Stimulated activated CD4-positive, alpha-beta T cell treated with anti-CD3 and anti-CD28 coated beads, Interleukin-2, amount 100 ng/mL, for 24 hours (primary cell): ENCODE measurements at places on chromosomes 1 and 21.

GRCh38 chr21:45742247-45742646, 98.7 kb downstream of the PCBP3 start:
- no peak for DNase-seq

GRCh38 chr1:78096976-78097375, 51.2 kb downstream of the GIPC2 start:
- DNase-seq: no peak

GRCh38 chr1:209403921-209404320, 179.6 kb upstream of the CAMK1G start:
- DNase-seq: no peak

DNA sequence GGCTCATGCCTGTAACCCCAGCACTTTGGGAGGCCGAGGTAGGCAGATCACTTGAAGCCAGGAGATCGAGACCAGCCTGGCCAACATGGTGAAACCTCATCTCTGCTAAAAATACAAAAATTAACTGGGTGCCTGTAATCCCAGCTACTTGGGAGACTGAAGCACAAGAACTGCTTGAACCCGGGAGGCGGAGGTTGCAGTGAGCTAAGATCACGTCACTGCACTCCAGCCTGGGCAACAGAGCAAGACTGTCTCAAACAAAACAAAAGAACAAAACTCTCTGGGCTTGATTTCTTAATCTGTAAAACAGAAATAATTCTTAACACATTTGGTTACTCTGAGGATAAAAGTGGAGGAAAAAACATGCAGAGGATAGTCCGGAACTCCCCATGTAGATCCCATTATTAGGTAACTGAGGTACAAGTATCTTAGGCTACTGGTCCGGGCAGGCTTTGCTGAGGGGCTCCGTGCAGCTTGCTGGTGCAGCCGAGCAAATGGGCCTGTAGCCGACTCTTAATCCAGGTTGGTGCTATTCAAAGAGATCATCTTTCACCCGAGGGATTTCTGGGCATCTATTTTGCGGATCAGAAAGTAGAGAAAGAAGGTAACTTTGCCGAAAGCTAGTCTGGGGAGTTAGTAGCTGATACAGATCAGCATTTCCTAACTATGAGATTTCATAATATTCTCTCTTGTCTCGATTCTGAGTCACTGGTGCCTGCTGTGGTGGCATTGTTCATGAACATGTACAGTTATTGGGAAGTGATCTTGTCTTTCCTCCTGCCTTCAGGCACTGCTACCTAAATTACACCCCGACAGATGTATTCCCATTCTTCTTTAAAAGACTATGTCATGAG, 56.8 kb downstream of the NFIA start:
- DNase-seq: no peak

- DNase-seq: no peak
These were observed 4.0 kb downstream of the CYP4A11 start for GRCh38 chr1:46937270-46937669.

DNA sequence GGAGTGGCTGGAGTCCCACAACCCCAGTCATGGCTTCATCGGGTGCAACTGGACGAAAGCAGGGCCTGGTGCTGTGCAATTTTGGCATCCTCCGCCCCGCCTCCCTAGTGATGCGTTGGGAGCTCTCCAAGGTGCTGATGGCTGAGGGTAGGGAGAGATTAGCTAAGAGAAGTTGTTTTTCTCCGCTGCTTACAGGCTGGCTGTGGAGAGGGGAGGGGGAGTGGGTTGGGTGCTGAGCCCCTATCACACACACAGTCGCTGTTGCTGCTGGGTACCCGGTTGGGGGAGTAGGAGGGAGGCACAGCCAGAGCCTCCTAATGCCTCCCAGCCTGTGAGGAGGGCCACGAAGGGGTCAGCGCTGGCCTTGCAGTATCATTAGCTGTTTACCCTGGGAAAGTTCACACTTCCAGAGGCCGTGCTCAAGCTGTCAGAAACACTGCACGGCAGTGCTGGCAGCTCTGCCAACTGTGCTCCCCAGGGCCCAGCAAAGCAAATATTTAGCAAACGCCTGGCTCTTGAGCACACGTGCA, 110.0 kb downstream of the GRIK3 start:
- DNase-seq: peak; percentile 50

DNA sequence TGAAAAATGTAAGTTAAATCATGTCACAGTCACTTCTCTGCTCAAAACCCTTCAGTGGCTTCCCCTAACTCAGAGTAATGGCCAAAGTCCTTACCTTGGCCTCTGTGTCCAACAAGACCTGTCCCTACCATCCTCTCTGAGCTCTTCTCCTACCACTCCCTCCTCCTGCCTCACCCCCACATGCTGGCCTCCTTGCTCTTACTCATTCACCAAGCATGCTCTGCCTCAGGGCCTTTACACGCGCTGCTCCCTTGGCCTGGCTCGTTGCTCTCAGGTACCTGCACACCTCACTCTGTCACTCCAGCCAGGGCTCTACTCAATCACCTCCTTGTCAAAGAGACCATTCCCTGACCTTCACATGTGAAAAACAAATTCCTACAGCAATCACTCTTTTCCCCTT, 54.2 kb downstream of the SEC16B start:
- no peak for DNase-seq

GRCh38 chr1:213884942-213885341, 102.8 kb upstream of the PROX1 start:
- no peak for DNase-seq

DNA sequence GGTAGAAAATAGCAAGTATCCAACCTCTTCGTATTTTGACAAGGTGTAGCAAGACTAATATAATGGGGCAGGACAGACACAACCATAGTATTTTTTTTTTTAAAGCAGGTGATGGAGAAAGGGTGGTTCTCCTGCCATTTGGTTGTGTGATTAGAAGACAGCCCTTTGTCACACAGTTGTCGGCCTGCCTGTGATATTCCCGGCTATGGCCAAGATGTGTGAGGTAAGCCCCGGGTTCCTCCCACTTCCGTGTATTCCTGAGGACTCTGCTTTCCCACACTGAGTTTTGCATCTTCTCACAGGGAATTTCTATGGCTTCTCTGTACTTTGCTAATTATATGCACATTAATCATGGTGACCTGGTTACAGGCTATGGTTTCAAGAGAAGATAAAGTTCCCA, 35.9 kb downstream of the ZNF496 start:
- no peak for DNase-seq

- peak; percentile 29 for DNase-seq
These were observed 1.3 kb downstream of the NEK7 start for GRCh38 chr1:198157847-198158725.

GRCh38 chr1:59237900-59238299, 59.0 kb upstream of the FGGY start:
- no peak for DNase-seq

GRCh38 chr1:220028346-220028895, 17.9 kb downstream of the EPRS1 start:
- no peak for DNase-seq

- no peak for DNase-seq
These were observed 23.1 kb upstream of the ATP6V1G3 start for GRCh38 chr1:198563583-198563982.

DNA sequence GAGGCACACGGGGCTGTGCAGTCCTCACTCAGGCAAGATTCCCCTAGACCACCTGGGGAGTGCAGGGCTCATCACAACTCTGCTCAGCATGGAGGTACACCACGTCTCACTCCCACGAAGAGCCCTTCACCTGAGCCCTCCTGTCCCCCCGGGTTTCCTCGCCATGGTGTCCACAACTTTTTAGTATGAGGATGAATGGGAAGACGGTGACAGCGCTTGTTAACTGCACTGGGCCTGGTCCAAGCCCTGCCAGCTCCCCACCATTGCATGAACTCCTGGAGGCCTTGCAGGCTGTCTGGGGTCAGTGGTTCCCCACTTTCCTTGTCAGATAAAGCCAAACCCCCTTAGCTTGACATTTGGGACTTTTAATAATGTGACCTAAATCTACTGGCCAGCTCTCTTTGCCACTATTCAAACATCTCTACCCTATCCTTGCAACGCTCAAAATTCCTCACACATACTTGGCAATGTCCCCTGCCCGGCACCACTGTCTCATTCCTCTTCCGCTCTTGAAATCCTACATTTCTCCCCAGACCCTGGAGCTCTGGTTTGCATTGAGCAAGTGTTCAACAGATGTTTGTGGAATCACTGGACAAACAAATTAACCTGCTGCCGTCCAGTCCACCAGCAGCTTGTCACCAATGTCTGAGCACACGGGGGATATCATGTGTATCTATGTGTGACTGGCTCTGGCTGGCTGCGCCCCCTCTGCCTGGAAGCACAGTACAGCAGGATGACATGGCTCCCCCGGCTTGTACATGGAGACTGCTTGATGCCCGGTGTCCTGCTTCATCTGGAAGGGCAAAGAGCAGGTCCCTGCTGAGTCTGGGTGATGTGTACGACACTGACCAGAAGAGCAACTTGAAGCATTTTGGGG, 11.2 kb downstream of the TMEM9 start:
- no peak for DNase-seq

GRCh38 chr1:201496296-201496690, 10.6 kb downstream of the CSRP1 start:
- DNase-seq: no peak

DNA sequence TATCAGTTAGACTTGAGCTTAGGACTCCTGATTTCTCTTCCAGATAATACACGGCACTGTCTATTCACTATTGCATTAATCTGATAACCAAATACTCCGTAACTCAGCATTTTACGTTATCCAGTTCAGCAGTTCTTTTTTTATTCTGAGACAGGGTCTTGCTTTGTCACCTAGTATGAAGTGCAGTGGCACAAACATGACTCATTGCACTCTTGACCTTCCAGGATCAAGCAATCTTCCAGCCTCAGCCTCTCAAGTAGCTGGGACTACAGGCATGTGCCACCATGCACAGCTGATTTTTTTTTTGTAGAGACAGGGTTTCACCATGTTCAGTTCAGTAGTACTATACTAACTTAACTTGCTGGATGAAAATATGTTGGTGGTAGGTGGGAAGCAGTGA, 156.4 kb downstream of the PATJ start:
- DNase-seq: no peak

GRCh38 chr1:60470246-60470645, 396.7 kb upstream of the C1orf87 start:
- no peak for DNase-seq

DNA sequence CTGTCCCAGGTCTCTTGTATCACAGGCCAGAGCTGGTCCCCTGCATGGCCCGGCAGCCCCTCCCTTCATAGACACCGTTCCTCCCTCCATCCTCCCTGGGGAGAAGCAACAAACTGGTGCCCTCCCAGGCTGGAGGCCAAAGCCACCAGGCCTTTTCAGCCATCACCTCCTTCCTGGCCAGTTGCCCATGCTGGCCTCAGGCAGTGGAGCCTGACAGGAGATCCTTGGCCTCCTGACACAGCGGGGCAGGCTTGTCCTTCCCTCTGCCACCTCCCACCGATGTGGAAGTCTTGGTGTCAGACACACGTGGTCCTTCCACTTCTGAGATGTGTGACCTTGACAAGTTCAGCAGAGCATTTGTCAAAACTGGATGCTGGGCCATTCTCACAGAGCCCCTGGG, 206.0 kb downstream of the HIVEP3 start:
- no peak for DNase-seq

- no peak for DNase-seq
These were observed 1844.7 kb downstream of the NCAM2 start for GRCh38 chr21:22842875-22843274.

- no peak for DNase-seq
These were observed 80.9 kb downstream of the TTC3 start for GRCh38 chr21:37153935-37154350.

DNA sequence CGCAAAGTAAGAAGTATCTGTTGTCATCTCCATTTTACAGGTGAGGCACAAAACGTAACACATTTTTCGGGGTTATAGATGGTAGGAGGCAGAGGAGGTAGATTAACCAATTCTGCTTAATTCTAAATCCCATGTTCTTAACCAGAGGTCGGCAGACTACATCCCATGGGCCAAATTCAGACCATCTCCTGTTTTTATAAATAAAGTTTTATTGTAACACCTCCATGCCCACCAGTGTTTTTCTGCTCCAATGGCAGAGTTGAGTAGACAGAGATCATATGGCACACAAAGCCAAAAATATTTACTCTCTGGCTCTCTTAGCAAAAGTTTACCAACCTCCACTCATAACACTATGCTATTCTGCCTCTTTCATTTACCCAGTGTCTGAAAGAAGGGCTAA, 30.9 kb downstream of the FHAD1 start:
- no peak for DNase-seq

GRCh38 chr1:200454425-200454824, 44.6 kb upstream of the ZNF281 start:
- DNase-seq: no peak

DNA sequence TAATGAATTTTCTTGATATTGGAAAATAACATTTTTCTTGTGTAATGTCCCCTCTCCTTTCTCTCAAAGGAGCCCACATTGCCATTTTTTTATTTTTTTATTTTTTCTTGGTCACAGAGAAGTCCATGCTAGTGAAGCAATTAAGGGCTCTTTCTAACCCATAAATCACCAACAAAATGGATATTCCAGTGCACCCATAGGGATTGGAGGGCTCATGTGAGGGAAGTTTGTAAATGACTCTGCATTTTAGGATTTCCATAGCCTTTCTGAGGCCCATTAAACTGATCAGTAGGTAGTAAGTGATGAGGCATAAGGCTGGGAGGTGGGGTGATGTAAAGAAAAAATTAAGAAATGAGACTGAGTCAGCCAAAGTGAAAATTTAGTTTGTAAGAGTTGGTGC, 55.9 kb upstream of the JAK1 start:
- no peak for DNase-seq

DNA sequence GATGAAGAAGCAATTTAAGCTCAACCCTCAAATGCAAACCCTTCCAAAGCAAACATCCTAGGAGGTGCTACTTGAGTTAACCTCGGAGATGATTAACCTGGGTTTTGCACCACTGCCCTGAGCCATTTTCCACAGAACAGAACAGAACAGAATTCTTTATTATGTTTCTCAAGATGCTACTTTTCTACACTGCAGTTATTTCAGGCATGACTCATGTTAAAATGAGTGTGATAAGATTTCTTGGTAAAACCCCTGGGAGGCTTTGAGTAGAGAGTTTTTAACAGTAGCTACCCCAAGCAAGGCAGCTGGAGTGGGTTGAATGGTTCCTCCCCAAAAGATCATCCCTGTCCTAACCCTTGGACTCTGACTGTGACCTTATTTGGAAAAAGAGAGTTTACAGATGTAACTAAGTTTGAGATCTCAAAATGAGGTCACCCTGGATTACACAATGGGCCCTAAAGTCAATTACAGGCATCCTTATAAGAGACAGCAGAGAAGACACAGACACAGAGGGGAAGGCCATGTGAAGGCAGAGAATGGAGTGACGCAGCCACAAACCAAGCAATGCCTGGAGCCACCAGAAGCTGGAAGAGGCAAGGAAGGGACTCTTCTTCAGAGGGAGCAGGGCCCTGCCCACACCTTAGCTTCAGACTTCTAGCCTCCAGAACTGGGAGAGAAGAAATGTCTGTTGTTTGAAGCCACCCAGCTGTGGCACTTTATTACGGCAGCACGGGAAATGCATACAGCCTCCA, 153.4 kb downstream of the ETS2 start:
- no peak for DNase-seq
